ENCODE measurements at places on chromosomes 2 and 18.

DNA sequence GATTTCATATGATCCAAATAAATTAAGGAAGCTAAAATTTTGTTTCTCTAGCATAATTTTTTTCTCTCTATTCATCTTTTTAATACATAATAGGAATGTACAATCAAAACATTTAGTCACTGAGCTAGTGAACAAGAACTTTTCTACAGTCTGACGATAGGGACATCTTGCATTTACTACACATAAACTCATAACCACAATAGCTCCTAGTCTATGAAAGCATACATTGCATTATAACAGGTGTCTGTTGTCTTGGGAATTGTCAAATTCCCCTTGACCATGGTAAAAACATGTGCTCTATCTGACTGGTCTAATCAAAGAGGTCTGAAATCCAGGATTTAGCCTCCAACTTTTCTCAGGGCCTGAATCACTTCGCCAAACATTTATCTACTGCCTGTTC is 144.8 kb downstream of the FAM124B start:
- DNase-seq, result no peak

GRCh38 chr2:158184556-158185343 is 83.1 kb downstream of the UPP2 start:
- DNase-seq, result peak; percentile 58

- DNase-seq, result no peak
Measured at GRCh38 chr2:226643030-226643945, 156.3 kb downstream of the IRS1 start.

- DNase-seq, result no peak
Measured at GRCh38 chr18:46623541-46623940, 33.5 kb downstream of the LOXHD1 start.
